Inflammatory macrophage (primary cell): ENCODE measurements at places on chromosomes 5 and 9.

GRCh38 chr9:73742412-73742811, 590.7 kb downstream of the ANXA1 start:
- DNase-seq, result no peak

- no peak for DNase-seq
Measured at GRCh38 chr9:136853596-136854112, 1.5 kb downstream of the MAMDC4 start.

- no peak for DNase-seq
Measured at GRCh38 chr9:35277171-35277520, 115.3 kb downstream of the UNC13B start.

DNA sequence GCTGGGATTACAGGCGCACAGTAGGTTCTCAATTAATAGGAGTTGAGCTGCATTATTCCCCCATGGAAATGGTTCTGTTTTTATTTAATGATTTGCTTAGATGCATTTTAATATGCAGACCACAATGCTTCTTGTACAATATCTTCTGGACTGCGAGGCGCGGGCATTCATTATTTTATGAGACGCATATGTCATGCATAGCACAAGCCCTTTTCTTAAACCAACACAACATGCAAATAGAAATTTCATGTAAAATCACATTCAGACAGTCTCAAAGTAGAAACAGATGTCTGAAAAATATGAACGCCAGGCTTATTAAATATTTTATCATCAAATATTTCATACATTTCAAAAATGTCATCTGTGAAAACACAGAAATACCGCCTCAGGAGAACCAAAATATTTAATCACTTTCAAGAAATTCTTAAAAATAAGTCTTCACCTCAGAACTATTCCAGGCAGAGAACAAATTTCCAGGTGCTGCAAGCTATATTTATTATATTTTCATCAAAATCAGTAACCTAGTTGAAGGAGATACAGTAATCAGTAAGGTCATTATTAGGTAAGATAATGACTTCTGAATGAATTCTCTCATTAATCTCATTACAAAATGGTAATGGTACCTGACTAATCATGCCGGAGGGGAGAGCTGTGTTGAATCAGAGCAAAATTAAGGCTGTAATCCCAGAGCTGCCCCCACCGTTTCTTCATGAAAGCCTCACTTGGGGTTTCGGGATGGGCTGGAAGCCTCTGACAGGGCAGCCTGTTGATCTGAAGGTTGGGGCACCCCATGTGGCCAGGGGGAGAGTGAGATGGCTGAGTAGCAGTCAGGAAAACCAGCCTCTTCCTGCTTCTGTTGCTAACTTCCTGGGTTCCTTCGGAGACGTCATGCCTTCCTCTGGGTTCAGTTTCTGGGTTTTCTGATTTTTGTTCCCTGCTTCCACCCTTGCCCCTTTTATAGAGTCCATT, 133.9 kb upstream of the ZNF618 start:
- no peak for DNase-seq

DNA sequence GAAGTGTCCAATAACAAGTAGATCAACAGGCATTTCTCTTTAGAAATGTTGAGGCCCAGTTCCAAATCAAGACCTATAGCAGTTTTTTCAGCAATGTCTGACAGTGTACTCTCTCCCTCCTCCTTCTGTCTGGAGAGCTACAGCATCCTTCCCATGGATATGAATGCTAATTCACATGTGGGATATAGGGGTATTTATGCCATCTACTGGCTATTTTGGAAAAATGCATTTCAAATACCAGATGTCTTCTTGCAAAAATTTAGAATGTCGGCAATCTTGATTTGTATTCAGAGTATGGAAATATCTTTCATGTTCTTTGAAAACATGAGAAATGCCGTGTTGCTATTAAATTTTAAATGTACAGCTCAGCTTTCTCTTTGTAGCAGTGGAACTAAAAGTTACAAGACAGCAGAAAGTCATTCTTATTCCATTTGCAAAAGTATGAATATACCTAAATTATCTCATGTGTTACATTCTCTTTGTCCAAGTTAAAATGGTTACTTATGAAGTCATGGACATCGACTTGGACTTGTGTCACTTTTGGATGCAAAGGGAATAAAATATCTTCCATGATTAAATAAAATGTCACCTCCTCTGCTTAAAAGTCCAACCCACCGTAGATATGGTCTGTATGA, 647.8 kb downstream of the TAF11L14 start:
- DNase-seq, result peak; percentile 50

DNA sequence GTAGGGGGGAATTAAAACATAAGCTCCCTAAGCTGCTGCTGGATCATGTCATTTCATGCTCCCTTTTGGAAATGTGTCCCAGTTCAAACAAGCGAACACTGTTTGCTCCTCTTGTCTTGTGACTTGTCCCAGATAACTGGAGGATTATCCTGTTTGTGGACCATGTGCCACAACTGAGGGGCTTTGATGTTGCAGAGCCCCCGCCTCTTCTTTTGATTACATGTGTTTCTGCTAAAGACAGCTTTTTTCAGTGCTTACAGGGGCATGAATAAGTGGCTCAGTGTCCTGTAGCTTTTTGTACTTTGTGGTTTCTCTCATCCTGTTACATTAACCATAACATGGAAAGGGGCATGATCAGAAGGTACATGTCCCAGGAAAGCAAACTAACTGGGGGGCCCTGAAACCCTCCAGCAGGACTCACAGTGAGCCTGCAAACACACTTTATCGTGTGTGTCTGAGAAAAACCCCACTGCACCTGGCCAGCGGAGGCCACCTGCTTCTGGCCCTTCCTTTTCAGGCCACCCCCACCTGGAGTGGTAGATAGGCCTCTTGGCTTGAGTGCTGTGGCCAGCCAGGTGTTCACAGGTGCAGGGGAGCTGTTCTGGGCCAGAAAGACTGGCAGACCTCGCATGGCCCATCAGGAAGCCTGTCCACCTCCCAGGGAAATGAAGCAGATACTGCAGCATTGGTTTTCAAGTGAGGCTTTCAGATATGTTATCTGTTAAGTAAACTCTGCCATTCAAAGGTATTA, 285.6 kb downstream of the FANCC start:
- DNase-seq, result no peak
